ENCODE measurements at places on chromosomes 5 and 9. TPM values are rescaled to one million over a fixed set of nuclear protein-coding genes. Genes with fewer than 3 reads are reported as not detected.

Gene PHF24
- total RNA-seq = not detected

Gene TMEM232
- total RNA-seq = 0.71 TPM

Gene CSF1R
- total RNA-seq = not detected

GRCh38 chr9:9764821-9765220 lies 848.0 kb downstream of the PTPRD start:
- no peak for DNase-seq

DNA sequence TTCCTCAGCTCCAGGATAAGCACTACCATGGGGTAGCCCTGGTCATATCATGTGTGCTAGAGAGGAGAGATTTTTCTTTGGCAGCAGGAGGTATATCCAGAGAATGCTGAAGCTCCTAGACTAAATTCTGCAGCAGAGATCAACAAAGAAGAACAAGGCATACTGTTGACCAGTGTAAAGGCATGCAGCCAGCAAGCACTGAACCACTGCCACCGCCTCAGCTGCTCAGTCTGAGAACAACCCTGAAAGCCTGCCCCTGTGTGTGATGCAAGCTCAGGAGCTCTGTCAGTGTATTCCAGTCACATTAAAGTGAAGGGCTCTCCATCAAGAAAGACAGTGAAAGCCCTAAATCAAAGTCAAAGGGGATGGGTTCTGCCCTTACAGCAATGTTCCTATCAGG lies 439.5 kb upstream of the CD180 start:
- no peak for DNase-seq

DNA sequence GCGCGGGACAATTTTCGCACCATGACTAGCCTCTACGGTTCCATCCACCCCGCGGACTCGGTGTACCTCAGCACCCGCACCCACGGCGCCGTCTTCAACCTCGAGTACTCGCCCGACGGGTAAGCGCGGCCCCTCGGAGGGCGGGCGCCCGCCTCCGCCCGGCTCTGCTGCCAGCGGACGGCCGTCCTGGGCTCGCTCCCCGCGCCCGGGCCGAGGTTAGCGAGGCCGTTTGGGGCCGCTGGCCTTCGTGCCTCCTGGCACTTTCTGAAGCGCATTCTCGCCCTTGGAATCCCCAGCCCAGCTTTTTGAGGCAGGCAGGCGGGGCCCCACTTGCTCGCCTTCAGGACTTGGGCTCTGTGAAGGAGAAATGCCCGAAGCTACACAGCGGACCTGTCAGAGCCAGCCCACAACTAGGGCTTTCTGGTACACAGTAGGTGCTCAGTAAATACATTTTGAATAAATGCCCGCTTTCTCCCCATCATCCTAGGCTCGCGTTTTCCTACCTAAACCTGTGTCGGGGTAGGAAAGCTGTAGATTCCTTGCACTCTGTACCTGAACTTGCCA lies 772 bp downstream of the DCAF10 start:
- DNase-seq = no peak

DNA sequence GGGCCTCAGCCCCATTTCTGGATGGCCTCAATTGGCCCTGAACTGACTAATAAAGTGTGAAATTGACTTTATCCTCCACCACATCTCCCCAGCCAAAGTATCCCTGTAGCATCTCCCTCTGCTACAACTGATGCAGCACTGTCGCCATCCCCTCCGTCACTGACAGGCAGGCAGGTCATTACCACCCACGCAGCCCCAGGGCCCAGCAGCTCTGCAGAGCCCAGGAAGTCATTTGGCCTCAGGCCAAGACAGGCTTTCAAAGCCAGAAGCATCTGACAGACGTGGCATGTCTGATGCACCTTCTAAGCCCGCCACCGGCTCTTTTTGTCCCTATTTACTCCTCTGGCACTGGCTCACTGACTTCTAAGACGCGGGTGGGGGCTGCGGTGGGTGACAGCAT lies 65.3 kb downstream of the ARHGEF37 start:
- no peak for DNase-seq

- DNase-seq = peak; percentile 7
Measured at GRCh38 chr9:134707031-134707680, 65.6 kb downstream of the COL5A1 start.

Data from HepG2 (cell line).